ENCODE measurements at places on chromosomes 4 and X.

- DNase-seq, result peak; percentile 48
Measured at GRCh38 chr4:26362745-26363439, 42.1 kb downstream of the RBPJ start.

GRCh38 chrX:154990496-154990895 lies 32.0 kb downstream of the F8 start:
- DNase-seq, result no peak

- DNase-seq, result peak; percentile 16
Measured at GRCh38 chrX:22652596-22652995, 347.2 kb upstream of the DDX53 start.

- DNase-seq, result no peak
Measured at GRCh38 chr4:183580849-183581248, 76.0 kb downstream of the ING2 start.

- no peak for DNase-seq
Measured at GRCh38 chrX:20639115-20639514, 372.4 kb upstream of the RPS6KA3 start.

DNA sequence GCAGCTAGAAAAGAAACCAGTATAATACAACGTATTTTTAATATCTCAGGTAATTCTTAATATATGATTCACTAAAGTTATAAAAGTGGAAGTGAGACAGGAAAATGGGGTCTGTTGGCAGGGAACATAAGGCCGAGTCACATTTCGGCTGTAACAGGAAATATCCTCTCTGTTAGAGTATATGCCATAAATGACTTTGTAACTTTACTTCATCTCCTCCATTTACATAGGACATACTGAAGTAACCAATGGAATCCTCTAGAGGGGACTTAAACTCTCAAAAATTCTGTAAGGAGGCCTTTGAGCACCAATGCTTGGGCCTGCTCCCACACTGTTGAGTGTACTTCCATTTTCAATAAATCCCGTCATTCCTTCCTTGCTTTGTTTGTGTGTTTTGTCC lies 71.3 kb downstream of the ANKRD17 start:
- peak; percentile 35 for DNase-seq

- no peak for DNase-seq
Measured at GRCh38 chr4:181670506-181670905, 572.7 kb upstream of the TENM3 start.

GRCh38 chr4:41070516-41071281 lies 143.6 kb downstream of the APBB2 start:
- peak; percentile 40 for DNase-seq

- DNase-seq, result no peak
Measured at GRCh38 chr4:11783588-11783987, 354.9 kb upstream of the HS3ST1 start.

DNA sequence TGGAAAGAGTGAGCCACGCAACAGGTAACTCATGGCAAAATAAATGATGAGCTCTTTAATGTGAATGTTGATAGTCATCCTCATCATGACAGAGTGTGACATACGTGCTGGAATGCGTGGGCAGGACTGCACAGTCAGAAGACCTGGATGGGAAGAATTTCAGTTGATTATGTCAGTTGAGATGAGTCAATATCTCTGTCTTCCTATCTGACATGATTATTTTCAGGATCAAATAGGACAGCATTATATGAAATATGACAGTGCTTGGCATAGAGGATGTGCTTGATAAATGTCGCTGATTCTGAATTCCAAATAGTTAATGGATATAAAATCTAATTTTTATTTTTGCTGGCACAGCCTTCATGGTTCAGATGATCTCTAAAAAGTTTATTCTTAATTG lies 95.1 kb downstream of the IL15 start:
- peak; percentile 63 for DNase-seq

DNA sequence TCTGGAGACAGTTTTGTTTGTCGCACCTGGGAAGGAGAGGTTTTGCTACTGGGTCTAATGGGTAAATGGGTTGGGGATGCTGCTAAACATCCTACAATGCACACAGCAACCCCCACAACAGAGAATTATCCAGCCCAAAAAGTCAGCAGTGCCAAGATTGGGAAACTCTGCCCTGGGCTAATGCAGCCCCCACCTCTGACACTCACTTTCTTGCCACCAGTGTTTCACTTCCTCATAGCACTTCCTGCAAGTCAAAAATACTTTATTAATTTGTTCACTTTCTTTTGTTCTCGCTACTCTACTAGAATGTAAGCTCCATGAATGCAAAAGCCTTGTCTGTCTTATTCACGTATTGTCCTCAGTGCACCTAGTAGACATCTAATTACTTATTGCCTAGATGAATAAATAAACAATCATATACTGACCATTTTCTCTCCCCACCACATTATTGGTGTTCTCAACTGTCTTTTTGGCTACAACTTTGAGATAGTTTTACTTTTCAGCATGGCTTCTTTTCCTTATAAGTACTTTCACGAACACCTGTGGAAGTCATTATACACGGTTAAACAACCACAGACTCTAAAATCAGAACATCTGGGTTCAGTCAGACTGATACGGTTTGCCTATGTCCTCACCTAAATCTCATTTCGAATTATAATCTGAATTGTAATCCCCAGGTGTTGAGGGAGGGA lies 82.0 kb upstream of the PITX2 start:
- DNase-seq, result no peak

- DNase-seq, result no peak
Measured at GRCh38 chr4:126375462-126376054, 1060.8 kb downstream of the FAT4 start.

DNA sequence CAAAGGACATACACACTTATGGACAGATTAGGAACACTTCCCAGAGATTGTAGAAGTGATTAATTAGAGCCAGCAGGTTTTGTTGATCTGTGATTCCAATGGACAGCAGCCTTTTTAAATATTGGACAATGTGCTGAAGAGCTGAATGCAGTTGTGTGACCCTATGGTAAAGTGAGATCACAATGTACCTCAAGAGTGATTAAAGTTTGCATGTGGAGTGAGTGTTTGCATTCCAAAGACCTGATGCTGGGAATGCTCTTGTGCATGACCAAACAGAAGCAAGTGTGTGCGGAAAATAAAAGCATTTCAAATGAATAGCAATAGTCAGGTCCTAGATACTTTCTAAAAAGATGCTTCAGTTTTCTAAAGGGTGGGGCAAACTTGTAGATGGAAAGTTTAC lies 154.1 kb downstream of the BANK1 start:
- peak; percentile 57 for DNase-seq

GRCh38 chr4:37471971-37472370 lies 214.2 kb downstream of the RELL1 start:
- no peak for DNase-seq

DNA sequence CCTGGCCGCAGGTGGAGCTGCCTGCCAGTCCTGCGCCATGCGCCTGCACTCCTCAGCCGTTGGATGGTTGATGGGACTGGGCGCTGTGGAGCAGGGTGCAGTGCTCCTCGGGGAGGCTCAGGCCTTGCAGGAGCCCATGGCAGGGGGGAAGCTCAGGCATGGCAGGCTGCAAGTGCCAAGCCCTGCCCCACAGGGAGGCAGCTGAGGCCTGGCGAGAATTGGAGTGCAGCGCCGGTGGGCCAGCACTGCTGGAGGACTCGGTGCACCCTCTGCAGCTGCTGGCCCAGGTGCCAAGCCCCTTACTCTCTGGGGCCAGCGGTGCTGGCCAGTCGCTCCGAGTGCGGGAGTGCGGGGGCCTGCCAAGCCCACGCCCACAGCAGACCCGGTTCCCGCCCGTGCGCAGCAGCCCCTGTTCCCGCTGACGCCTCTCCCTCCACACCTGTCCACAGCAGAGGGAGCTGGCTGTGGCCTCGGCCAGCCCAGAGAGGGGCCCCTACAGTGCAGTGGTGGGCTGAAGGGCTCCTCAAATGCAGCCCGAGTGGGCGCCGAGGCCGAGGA lies 275.9 kb upstream of the FRG1 start:
- DNase-seq, result no peak

- no peak for DNase-seq
Measured at GRCh38 chr4:180973894-180974293, 1269.3 kb upstream of the TENM3 start.

DNA sequence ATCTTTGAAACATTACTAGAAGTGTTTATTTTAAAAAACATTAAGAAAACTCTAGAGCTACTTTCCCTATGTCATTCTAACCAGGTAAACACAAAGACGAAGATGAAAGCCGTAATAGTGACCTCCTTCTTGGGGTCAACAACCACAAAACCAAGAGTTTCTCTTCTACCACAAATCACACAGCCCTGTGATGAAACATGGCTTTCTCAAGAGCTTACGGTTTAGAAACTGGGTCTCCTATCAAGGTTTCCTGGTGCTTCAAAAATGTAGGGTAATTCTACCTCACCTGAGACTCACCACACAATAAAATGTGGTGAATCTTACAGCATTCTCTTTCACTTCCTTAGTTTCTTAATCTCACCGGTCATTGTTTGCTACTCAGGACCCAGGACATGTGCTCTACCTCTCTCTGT lies 50.9 kb downstream of the CORIN start:
- DNase-seq, result no peak

DNA sequence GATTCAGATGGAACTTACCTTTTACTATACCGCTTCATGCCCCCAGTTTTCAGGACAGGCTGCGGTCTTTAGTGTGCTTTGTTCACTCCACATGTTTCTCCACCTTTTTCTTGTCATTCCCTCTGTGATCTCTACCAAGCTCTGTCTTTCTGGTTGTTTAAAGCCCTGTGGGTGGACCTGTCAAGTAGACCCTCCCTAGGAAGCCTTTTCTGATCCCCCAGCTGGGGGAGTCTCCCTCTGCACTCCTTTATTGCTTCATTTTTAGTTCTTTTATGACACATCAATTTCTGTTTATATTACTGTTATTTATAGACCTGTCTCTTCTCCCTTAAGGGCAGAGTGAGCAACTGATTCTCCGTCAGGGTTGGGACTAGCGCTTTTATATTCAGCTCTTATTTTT lies 150.2 kb downstream of the C4orf33 start:
- no peak for DNase-seq

DNA sequence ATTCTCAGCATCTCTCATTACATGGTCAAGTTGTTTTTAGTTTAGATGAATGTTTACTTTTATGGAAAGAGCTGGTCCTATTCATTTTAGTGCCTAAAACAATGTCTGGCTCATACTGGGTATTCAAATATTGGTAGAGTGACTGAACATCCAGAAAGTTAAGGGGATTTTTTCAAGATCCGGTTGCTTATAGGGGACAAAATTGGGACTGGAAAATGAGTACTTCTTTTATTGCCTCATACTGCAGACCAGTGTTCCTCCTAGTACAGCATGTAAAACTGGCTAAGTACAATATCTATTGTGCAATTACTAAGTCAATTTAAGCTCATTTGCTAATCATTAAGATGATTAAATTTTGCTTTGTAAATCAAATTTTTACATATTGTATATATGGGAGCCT lies 13.9 kb downstream of the RP2 start:
- DNase-seq, result no peak

DNA sequence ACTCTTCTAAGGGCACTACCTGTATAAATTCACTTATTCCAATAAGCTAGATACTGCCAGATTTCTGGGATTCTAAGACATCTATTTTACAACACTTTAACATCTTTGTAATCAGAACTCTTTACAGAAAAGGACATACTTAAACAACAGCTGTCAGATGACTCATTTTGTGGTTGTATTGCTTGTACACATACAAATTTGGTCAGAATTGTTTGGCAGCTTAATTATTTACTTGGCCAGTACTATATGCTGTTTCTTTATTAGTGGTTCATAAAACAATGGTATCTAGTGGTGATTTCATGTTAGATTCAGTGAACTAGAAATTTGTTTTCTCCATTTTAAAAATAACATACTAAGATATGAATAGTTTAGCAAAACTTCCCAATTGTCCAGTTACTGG lies 27.2 kb downstream of the PALLD start:
- DNase-seq, result peak; percentile 72

GRCh38 chrX:150225266-150225665 lies 137.9 kb upstream of the MAMLD1 start:
- DNase-seq, result no peak

- no peak for DNase-seq
Measured at GRCh38 chrX:149456476-149457245, 48.4 kb downstream of the IDS start.

DNA sequence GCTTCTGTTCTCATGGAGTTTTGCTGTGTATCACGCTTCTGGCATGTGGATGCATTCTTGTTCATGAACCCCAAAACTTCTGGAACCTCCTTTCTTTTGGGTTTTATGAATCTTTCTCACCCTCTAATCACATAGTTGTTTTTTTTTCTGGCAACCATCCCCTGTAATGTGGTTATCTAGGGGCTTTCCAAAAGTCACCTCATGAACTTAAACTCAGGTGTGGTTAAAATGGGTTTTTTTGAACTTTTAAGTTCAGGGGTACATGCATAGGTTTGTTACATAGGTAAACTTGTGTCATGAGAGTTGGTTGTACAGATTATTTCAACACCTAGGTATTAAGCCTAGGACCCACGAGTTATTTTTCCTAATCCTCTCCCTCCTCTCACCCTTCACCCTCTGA lies 1099.4 kb upstream of the SLIT2 start:
- peak; percentile 5 for DNase-seq

GRCh38 chr4:128379860-128380259 lies 92.2 kb upstream of the PGRMC2 start:
- DNase-seq, result peak; percentile 47

DNA sequence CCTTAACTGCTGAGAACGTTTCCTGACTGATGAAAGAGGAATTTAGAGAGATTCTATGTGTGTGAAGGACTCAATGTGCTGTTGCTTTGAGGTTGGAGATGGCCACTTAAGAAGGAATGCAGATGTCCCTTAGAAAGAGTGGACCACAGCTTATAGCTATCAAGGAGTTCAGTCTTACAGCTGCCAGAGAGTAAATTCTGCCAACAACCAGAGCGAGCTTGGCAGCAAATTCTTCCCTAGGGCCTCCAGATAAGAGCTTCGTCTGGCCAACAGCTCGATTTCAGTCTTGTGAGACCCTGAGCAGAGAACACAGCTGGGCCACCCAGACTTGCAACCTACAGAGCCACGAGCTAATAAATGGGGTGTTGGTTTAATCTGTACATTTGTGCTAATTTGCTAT lies 21.8 kb downstream of the MID1 start:
- DNase-seq, result no peak

DNA sequence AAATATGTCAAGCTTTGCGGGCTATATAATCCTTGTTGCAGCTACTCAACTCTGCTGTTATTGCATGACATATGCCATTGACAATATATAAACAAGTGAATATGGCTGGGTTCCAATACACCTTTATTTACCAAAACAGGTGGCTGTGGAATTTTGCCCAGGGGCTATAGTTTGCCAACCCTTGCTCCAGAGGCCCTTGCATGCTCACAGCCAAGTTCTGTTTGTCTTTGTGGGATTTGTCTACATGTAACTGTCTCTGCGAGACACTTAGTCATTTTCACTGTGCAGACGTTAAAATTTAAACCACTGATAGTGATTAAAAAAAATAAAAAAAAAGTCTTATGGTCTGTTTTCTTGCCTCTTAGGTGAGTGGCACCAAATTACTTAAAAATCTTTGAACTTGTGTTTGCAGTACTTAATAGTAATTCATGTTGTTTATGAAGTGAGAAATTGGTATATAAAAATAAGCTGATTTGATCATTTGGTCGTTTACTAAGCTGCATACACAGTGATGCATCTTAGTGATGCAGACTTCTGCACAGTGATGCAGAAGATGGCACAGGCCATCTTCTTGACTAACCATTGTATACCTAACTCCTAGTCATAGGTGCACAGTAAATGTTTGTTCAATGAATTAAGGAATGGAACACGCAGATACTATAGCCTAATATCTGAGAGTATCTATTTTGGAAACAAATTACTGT lies 170.9 kb downstream of the FRMPD4 start:
- DNase-seq, result no peak

GRCh38 chr4:8940792-8941491 lies 69.3 kb upstream of the HMX1 start:
- DNase-seq, result no peak
